ENCODE measurements at places on chromosomes 1 and 21.

- DNase-seq, result no peak
These were observed at the start of gene CNKSR1 for GRCh38 chr1:26177182-26177684. CNKSR1 (plus strand) TSS chr1:26177491; CDS start chr1:26177548, 57 bp downstream.

DNA sequence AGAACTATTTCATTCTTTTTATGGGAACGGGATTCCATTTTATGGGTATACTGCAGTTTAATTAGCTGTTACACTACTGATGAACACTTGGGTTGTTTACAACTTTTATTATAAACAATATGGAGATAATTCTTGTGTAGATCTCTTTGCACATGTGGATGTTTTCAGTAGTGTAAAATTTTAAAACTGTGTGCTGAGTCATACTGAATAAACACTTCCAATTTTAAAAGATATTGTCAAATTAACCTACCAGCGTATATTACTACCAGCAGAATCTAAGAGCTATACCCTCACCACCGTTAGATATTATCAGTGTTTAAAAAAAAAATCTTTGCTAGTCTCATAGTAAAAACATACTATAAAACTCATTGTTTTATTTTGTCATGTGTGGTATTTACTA lies 106.1 kb downstream of the CC2D1B start:
- no peak for DNase-seq

DNA sequence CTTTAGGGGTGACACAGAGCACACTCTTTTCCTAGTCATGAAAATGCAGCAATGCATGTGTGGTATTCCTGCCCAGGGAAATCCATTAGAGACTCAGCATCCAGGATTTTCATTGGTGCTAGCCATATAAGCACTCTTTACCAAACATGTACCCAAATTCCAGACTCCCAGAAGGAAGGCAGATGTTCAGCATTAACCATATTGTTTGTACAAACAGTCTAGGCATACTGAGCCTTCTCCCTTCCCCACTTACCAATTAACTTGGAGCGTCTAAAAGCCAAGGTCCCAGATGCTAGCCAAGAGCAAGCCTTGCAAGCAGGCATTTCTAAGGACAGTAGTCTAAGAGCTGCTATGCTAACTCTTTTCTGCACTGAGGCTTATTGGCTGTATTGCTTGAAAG lies 27.9 kb downstream of the ZBED6 start:
- no peak for DNase-seq

DNA sequence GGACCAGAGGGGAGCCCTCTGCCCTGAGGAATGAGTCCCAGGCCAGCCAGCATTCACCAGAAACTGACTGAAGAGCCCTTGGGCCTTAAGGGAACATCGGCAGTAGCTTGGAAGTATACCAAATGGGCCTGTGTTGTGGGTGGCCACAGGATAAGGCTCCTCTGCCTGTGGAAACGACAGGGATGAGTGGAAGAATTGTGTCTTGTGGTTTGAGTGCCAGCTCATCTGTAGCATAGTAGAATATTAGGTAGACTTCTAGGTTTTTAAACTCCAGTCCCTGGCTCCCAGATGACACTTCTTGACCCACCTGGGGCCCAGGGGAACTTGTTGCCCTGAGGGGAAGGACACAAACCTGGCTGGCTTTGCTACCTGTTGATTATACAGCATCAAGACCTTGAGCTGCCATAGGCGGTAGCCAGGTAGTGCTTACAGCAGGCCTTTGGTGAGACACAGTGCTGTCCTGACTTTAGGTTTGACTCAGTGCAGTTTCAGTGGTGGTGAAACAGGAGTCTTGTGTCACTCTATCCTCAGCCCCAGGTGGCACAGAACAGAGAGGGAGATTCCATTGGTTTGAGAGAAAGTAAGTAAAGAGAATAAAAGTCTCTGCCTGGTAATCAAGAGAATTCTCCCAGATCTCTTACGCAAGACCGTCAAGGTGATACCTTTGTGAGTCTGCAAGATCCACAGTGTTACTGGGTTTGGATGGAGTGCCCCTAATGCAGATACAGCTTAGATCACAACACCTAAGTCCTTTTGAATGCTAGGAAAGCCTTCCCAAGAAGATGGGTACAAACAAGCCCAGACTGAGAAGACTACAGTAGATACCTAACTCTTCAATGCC lies 50.2 kb downstream of the RABGAP1L start:
- DNase-seq, result no peak

GRCh38 chr1:34863501-34863900 lies 4.0 kb upstream of the SMIM12 start:
- no peak for DNase-seq

- no peak for DNase-seq
These were observed 163.3 kb downstream of the TM2D1 start for GRCh38 chr1:61561666-61562065.

DNA sequence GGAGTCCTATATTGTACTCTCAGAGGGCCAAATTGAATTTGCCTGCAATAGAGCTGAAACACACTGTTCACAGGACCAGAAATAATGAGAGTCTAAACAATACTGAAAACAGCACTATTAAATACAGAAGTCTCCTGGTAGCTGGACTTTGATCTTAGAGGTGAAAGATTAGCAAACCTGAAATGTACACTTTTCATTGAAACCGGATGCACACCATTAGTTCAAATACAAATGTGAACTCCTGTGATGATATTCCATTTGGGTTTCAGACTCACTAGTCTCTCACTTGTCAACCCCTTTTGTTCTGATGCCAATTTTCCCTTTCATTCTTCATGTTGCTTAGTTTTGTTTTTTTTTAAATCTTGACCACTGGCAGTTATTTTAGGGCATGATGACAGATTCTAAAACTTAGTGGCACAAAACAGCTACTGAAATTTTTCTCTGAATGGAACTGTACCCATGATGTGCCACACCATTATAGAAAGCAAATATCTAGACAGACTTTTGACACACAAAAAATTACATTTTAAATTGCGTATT lies 5.9 kb upstream of the TNFSF4 start:
- DNase-seq, result no peak

GRCh38 chr1:103160281-103160680 lies 52.0 kb upstream of the COL11A1 start:
- no peak for DNase-seq

DNA sequence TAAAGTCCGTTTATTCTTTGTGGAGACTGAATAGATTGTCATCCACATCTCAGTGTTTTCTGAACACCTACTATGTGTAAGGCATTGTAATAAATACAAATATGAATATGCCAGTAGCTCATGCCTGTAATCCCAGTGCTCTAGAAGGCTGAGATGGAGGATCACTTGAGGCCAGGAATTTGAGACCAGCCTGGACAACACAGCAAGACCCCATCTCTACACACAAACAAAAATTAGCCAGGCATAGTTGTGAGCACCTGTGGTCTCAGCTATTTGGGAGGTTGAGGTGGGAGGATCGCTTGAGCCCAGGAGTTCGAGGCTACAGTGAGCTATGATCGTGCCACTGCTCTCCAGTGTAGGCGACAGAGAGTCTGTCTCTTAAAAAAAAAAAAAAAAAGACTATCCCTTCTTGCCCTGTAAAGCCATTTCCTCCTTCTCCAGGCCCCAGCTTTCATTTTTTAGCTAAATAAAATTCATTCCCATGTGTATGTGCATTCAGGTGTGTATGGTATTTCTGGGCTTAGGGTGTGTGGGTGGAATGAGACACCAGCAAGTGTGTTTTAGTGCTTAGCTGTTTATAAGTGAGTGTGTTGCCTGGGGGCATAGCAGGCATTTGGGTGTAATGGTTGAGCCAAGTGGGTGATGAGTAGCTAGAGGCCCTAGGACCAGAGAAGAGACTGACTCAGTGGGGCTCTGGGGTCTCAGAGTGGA lies 7.8 kb downstream of the CELSR2 start:
- no peak for DNase-seq

DNA sequence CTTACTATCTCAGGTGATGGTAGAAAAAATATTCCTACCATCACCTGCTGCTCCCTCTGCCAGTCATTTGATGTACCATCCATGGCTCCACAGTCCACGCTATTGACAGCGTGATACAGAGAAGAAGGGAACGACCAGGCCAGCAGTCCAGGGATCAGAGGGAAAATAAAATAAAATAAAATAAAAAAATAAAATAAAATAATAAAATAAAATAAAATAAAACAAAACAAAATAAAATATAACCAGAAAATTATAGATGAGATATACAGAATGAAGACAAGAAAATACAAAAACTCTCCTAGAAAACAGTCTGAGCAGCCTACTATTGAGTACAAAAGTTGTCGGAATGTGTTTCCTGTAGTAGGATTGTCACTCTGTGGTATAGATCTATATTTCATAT lies 619.4 kb upstream of the TMPRSS15 start:
- no peak for DNase-seq

GRCh38 chr1:87084244-87084836 lies 169.9 kb downstream of the HS2ST1 start:
- DNase-seq, result peak; percentile 31

GRCh38 chr1:69163241-69163640 lies 404.5 kb upstream of the LRRC7 start:
- no peak for DNase-seq

DNA sequence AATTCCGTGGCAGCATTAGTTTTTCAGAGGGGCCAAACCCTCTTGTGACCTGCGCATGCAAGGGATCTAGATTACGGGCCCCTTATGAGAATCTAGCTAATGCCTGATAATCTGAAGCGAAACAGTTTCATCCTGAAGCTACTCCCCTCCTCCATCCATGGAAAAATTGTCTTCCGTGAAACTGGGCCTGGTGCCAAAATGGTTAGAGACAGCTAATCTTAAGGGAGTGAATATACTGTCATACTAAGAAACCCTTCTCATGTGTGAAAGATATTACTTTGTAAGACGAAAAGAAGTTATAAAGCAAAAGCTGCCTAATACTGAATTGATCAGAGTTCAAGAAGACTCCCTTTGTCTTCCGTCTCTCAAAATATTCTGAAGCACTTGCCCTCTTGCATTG lies 166.3 kb downstream of the DUSP10 start:
- DNase-seq, result no peak

DNA sequence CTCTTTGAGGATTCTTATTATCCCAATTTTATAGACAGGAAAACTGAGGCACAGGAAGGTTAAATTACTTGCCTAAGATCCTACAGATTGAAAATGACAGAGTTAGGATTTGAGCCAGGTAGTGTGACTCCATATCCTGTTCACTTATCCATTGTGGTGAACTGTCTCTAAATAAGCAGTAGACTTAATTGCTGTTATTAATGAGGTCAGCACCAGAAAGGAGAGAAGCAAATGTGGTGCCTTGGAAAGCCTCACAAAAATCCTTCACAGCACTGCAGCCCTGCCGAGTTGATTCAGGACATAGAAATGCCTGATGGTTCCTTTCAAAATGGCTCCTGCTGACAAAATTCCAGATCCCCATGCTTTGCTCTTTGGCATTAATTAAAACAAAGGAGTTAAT lies 193.3 kb upstream of the BEND5 start:
- no peak for DNase-seq

GRCh38 chr1:114093624-114094362 lies 59.9 kb downstream of the SYT6 start:
- DNase-seq, result no peak

GRCh38 chr21:42176859-42177258 lies 42.1 kb upstream of the ABCG1 start:
- no peak for DNase-seq

DNA sequence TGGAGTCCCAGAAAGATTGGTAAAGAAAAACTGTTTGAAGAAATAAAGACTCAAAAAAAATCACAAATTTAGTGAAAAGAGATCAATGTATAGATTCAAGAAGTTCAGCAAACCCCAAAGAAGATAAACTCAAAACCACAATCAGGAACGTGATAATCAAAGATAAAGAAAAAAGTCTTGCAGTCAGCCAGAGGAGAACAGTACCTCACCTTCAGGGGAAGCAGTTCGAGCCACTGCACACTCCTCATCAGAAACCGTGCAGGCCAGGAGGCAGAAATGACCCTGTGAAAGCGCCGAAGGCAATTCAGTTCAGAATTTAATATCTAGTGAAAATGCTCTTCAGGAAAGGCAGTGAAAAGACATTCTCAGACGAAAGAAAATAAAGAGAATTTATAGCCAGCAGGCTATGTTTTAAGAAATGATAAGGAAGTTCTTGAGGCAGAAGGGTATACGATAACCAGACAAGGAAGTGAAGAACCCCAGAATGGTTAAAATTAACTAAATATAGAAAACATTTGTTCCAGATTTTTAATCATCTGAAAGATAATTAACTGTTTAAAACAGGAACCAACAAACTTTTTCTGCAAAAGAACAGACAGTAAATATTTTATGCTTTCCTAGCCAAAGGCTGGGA lies 13.5 kb upstream of the SUMO3 start:
- no peak for DNase-seq

- DNase-seq, result no peak
These were observed 3.1 kb downstream of the PRDM2 start for GRCh38 chr1:13703128-13703513.

DNA sequence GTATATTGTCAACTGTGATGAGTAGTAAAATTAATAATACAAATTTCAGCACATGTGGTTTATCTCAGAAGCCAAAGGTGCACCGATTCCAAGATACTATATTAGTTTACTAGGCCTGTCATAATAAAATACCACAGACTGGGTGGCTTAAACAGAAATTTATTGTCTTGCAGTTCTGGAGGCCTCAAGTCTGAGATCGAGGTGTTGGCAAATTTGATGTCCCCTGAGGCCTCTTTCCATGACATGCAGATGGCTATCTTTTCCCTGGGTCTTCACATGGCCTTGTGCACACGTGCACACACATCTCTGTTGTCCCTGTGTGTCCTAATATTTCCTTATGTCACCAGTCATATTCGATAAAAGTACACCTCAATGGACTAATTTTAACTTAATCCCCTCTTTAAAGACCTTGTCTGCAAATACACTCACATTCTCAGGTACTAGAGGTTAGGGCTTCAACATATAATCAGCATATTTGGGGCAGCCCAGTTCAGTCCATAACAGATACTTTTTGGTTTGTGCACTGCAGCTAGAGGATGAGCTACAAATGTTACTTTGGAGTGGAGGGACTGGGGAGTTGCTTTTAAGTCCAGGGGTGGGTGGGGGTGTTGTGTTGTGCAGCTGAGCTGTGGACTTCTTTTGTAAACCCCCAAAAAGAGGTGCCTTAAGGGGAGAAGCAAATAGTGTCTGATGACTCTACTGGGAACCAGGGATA lies 21.4 kb downstream of the TSNAX start:
- no peak for DNase-seq

- DNase-seq, result no peak
These were observed 7.5 kb upstream of the TOMM20 start for GRCh38 chr1:235136111-235136510.

GRCh38 chr1:226337276-226337875 lies 28.4 kb upstream of the LIN9 start:
- no peak for DNase-seq

DNA sequence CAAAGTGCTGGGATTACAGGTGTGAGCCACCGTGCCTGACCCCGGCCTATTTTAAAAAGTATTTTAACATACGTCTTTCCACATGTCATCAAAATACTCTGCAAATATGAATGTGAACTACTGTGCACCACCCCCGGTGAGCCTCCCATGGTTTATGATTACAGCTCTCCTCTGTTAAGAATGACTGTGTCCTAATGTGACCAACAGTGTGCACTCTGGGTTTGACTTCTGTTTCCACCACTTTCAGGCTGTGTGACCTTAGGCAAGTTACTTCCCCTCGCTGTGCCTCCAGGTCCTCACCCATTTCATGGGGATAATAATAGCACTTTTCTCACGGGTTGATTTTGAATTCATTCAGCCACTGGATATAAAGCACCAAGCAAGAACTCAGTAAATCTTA lies 14.7 kb downstream of the AMPD2 start:
- no peak for DNase-seq

GRCh38 chr1:198161718-198162090 lies 4.9 kb downstream of the NEK7 start:
- no peak for DNase-seq
